Kidney glomerular epithelial cell (primary cell): ENCODE measurements at places on chromosomes 6 and 20.

GRCh38 chr6:15585760-15586214, 77.0 kb downstream of the DTNBP1 start:
- DNase-seq: no peak

- no peak for DNase-seq
These were observed 78.6 kb downstream of the RCAN2 start for GRCh38 chr6:46412662-46413061.

- peak; percentile 87 for DNase-seq
These were observed 144.6 kb upstream of the AGPAT4 start for GRCh38 chr6:161418463-161418945.

GRCh38 chr6:160960839-160961238, 30.7 kb upstream of the MAP3K4 start:
- no peak for DNase-seq

- DNase-seq: no peak
These were observed 497.0 kb downstream of the MAFB start for GRCh38 chr20:40192081-40192480.

DNA sequence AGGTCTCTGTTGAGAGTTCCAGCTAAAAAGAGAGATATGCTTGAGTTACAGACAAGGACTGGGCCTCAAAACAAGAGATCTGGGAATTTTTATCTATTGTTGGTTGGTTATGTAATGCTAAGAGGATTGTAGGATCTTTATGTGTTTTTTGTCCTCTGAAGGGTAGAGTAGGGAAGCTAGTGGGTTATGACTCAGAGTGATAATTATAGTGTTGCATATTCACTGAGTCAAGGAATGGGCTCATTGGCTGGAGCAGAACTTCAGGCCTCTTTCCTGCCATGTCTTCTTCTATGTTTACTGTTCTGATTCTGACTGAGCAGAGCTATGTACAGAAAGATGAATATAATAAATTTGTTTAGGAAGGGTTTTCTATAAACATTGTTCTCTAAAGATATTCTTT, 66.1 kb upstream of the NOX3 start:
- DNase-seq: peak; percentile 2

DNA sequence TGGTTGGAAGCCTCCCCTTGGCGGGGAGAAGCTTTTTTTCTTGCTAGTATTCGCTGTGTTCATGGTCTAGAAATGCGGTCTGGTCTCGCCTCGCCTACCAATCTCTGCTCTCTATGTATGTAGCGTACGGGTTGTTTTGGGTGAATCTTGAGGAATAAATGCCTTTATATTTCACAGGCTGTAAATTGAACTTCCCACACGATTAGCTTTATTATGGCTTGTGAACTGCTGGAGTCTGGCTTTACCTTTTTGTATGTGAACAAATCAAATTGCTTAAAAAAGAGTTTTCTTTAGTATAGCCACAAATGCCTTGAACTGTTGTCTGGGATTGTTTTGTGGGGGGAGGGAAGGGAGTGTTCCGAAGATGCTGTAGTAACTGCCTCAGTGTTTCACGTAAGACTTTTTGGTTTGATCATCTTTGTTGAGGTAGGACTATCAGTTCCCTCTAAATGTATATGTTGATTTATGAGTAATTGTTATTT, 2.2 kb downstream of the INSM1 start:
- DNase-seq: no peak
